Skin of body (tissue), 3 donors: ENCODE measurements at places on chromosomes 3 and 15. TPM values are rescaled to one million over a fixed set of nuclear protein-coding genes. Genes with fewer than 3 reads are reported as not detected.

Gene GOLGA6L10
- 3.3 TPM for total RNA-seq

Gene ALDH1A3
- total RNA-seq = 26.0 TPM

Gene OR5H6
- total RNA-seq = not detected

Gene FBXL22
- 1.9 TPM for total RNA-seq

Gene FBXO40
- 0.59 TPM for total RNA-seq

Gene NANOGP8
- total RNA-seq = 0.89 TPM

Gene ZNF639
- total RNA-seq = 36.9 TPM

- no peak for DNase-seq
These were observed 7.3 kb downstream of the FAM98B start for GRCh38 chr15:38461066-38461833.

GRCh38 chr15:84979651-84980050 lies 2.0 kb upstream of the PDE8A start:
- no peak for DNase-seq

GRCh38 chr3:71815340-71816067 lies 30.6 kb upstream of the PROK2 start:
- DNase-seq = no peak

DNA sequence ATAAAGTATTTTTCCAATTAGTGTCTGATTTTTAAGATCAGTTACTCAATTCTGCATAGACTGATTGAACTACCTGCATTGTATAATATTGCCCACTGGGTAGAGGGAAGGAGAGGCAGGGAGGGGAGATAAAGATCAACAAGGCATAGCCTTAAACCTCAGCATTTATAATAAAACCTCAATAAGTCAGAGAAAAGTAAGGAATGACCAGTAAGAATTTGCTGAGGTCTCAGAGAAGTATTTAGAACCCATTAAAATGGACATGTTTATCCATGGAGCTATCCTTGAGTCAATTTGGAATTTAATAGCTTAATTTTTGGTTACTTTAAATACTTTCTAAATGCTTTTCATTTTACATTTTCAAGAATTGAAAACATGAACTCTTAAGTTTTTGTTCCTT lies 62.5 kb downstream of the ARMC8 start:
- no peak for DNase-seq
